ENCODE measurements at places on chromosomes 4 and X.
A peak's percentile ranks its signal among the peaks of the same experiment; 100 is the strongest.

GRCh38 chrX:74523224-74523623 lies 91.2 kb downstream of the RLIM start:
- no peak for DNase-seq

- DNase-seq: no peak
Observed at GRCh38 chr4:72768364-72768763, 199.3 kb upstream of the ADAMTS3 start.

GRCh38 chr4:87055311-87055710 lies 120.5 kb downstream of the AFF1 start:
- DNase-seq: no peak

GRCh38 chr4:137968956-137969678 lies 273.0 kb downstream of the SLC7A11 start:
- DNase-seq: no peak

GRCh38 chrX:123994730-123995129 lies 33.2 kb downstream of the STAG2 start:
- DNase-seq: no peak

DNA sequence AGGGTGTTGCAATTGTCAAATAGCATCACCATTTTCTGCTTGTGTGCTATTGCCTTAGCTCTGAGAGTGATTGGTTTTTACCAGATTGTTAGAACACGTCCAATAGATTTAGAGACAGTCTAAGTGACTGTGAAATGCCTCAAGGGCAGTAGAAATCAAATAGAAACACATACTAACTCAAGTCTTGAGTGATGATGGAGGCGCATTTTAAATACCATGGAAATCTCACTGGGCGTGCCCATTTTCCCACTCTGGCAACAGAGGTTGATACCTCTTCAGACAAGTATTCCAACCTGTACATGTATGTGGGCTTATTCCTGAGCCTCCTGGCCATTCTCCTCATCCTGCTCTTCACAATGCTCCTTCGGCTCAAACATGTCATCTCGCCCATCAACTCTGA lies 7.2 kb downstream of the SERTM2 start:
- DNase-seq: no peak

DNA sequence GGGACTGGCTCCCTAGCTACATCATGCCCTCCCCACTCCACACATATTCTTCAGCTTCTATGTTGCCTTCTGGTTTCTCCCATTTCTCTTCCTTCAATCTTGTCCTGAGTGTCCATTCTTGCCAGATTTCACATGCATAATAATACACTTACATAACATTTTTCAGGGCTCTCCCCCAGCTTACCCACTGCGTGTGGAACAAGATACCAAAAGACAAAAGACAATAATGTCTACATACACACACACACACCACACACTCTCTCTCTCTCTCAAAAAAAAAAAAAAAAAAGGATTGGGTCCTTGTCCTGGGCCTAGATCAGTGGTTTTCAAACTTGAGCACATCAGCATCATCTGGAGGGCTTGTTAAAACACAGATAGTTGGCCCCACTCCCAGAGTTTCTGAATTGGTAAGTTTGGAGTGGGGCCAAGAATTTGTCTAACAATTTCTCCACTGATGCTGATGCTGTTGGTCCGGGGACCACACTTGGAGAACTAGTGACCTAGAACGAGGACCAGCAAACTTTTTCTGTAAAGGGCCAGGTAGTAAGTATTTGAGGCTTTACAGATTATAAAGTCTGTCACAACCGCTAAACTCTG lies 6.5 kb upstream of the SMARCA1 start:
- no peak for DNase-seq

- DNase-seq: no peak
Observed at GRCh38 chr4:921830-922331, 10.2 kb downstream of the GAK start.

DNA sequence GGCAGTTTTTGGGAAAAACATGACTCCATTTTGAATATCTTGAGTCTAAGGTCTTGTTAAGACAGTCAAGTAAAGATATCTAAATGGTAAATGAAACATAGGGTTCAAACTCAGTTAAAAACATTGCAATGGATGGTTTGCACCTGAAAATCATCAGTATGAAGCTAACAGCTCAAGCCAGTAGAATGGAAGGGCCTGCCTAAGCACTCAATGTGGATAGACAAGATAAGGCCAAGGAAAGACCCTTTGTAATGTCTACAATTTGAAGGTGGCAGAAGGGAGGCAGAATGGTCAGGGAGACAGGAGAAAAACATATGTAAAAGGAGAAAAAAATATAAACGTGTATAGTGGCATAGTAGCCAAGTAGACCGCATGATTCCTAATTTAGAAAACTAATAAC lies 78.2 kb downstream of the REELD1 start:
- no peak for DNase-seq

GRCh38 chr4:89674876-89675459 lies 162.0 kb downstream of the SNCA start:
- DNase-seq: no peak

DNA sequence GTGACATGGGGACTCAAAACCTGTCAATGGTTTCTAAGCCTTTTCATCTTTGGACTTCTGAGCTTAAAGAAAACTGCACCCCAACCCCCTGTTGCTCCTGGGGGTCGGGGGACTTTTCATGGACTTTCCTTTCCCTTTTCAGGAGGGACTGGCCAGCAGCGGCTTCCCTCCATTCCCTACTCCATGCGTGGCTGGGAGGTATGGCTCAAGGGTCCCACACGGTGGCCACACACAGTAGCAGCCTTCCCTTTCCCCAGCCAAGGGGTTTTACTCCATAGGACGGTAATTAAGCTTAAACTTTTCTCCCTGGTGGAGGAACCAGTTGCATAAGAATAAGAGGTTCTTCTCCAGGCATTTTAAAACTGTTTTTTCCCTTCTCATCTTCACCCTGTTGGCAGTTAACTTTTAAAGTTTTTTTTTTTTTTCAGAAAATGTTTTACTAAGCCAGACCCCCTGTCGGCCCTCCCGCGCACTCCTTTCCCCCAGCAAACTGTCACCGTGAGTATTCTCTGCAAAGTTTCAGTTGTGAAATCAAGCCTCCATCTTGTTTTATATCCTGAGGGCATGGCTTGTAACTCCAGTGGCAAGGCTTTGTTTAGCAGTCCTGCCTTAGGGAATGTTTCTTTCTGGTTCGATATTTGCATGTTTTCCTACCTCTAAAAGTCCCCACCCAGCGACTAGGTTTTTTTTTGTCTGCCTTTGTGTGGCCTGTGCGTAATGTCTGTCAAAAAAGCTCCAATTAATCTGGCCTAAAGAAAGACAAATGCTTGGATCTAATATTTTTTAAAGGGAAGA lies 325.7 kb downstream of the TLL1 start:
- DNase-seq: no peak

DNA sequence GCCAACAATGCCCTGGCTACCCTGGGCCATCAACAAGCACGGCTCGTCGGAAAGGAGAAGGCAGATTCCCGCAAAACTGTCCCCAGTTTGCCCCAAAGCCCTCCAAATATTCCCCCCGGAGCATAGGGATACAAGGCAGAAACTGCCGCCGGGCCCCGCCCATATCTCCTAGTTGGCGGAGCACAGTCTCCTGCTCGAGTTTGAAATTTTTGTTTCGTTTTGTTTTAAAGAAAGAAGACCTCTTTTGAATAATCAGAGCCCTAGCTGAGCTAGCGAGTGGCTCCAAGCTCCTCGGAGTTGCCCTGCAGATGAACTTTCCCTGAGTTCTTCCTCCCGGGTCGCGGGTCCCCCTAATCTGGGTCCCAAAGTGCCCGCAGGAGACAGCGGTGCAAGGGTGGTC lies 138.1 kb upstream of the ZIC3 start:
- no peak for DNase-seq

- no peak for DNase-seq
Observed at GRCh38 chr4:101292901-101293300, 54.4 kb downstream of the PPP3CA start.

GRCh38 chrX:72296991-72297390 lies 8.7 kb downstream of the CITED1 start:
- no peak for DNase-seq

- no peak for DNase-seq
Observed at GRCh38 chr4:120316416-120316815, 249.8 kb upstream of the MAD2L1 start.

DNA sequence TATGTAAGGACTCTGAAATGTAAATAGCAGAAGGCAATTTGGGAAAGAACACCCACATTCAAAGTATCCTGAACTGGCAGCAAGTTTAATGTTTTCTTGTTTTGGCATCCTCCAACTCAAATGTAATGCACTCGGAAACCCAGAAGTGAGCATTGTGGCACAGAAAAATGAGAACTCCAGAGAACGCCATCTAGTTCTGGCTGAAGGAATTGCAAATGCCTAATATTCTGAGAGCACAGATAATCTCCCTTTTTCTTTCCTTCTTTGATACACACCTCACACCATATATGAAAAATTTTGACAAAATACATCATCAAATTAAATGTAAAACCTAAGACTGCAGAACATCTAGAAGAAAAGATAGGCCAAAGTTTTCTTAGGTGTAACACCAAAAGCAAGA lies 52.1 kb downstream of the PWWP3B start:
- DNase-seq: no peak

- no peak for DNase-seq
Observed at GRCh38 chrX:54045563-54046228, 1.4 kb upstream of the PHF8 start.

DNA sequence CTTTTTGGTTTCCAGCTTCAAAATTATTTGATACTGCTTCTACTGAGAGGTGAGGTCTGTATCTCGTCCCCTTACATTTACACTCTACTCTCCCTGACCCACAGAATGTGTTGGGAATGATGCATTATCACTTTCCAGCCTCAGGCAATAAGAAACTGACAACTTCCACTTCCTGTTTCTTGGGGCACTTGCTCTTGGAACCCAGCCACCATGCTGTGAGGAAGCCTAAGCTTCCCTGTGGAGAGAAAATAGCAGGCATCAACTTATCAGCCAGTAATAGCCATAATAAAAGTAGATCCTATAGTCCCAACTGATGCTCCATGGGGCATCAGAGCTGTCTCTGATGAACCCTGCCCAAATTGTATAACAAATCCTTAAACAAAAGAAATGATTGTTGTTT lies 32.6 kb downstream of the RELL1 start:
- no peak for DNase-seq

GRCh38 chr4:168451744-168452390 lies 28.4 kb downstream of the DDX60L start:
- no peak for DNase-seq

GRCh38 chr4:128525387-128525786 lies 237.8 kb upstream of the PGRMC2 start:
- DNase-seq: no peak

GRCh38 chr4:26015906-26016305 lies 101.9 kb downstream of the SMIM20 start:
- DNase-seq: no peak

GRCh38 chr4:138053641-138054301 lies 188.4 kb downstream of the SLC7A11 start:
- DNase-seq: no peak

DNA sequence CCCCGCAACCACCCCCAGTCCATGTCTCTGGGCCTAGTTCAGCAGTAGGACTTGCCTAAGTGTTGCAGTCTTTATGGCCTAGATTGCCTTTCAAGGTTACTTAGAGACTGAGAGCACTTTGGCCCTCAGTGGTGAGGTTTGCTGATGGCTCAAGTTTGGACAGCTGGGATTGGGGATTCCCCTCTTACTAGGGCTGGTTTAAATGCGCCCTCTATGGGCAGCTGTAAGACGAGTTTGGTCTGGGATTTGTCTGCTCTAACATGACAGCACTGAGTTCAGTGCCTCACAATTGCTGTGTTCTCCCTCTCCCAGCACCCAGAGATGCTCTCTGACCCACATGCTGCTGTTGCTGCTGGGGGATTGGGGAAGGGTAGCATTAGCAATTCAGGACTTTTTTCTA lies 23.1 kb downstream of the DACH2 start:
- no peak for DNase-seq

GRCh38 chr4:7649741-7650531 lies 215.2 kb upstream of the PSAPL1 start:
- peak; percentile 74 for DNase-seq

GRCh38 chrX:101442085-101442484 lies 34.1 kb downstream of the HNRNPH2 start:
- no peak for DNase-seq

DNA sequence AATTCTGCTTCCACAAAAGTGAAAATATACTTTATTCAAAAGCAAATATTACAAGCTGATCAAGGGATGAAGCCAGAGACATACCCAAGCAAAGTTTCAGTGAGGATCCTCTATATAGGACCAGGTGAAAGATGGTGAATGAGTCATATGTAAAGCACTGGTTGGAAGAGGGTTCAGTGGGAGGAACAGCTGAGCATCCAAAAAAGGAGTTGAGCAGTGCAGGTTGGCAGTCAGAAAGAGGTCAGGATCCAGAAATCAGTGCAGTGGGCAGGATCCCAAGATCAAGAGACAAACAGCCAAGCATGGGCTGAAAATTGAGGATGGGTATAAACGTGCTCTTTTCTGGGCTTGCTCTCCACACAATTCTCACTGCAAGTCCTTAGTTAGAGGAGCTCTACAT lies 30.3 kb downstream of the OTC start:
- DNase-seq: no peak

GRCh38 chrX:110012818-110013485 lies 10.0 kb downstream of the TMEM164 start:
- DNase-seq: no peak

GRCh38 chr4:53511014-53511413 lies 80.3 kb downstream of the LNX1 start:
- no peak for DNase-seq

DNA sequence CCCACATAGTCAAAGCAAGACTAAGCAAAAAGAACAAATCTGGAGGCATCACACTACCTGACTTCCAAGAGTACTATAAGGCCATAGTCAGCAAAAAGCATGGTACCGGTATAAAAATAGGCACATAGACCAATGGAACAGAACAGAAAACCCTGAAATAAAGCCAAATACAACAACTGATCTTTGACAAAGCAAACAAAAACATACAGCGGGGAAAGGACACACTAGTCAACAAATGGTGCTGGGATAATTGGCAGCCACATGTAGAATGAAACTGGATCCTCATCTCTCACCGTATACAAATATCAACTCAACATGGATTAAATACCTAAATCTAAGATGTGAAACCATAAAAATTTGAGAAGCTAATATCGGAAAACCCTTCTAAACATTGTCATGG lies 819.3 kb upstream of the FRG1 start:
- no peak for DNase-seq

- no peak for DNase-seq
Observed at GRCh38 chr4:86523333-86523732, 70.8 kb upstream of the PTPN13 start.

DNA sequence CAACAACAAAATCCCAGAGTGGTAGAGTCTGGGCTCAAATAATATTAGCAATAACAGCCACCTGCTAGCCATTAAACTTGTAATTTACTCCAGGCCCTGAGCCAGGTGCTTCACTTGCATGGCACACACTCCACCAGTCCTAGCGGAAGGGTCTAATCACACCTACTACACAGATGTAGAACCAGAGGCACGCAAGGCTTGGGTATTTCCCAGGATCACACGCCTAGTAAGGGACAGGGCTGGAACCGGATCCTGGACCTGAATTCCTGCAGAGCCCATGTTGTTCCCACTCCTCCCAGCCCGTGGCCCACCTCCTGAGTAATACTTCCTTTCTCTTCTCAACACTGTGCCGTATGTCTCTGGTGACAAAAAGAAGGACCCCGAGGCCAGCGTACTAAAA lies 5.7 kb downstream of the MAGEA1 start:
- DNase-seq: no peak
